ENCODE measurements at places on chromosomes 6 and 20.

GRCh38 chr6:51266604-51267003 is 447.9 kb downstream of the TFAP2B start:
- DNase-seq: no peak

GRCh38 chr20:46108435-46108841 is 9.7 kb upstream of the CD40 start:
- DNase-seq: no peak

DNA sequence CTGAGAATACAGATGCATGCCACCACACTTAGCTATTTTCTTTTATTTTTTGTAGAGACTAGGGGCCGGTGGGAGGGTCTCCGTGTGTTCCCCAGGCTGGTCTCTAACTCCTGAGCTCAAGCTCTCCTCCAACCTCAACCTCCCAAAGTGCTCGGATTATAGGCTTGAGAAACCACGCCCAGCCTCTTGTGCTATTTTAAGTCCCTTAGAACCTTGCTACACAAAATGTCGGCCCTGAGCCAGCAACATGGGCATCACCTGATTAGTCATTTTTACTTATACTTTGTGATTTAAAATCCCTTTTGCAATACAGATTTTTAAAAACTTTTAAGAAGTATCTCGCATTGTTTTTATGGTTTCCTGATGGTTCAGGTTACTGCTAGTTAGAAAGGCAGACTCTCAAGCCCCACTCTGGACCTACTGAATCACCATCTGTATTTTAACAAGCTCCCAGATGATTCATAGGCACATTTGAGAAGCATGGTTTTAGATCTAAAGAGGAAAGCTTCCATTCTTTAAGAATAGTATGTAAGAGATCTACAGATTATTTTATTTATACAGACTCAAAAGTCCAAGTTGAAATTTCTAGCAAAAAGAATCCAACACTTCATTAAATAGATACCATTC is 186.3 kb downstream of the PTPRT start:
- DNase-seq: no peak

DNA sequence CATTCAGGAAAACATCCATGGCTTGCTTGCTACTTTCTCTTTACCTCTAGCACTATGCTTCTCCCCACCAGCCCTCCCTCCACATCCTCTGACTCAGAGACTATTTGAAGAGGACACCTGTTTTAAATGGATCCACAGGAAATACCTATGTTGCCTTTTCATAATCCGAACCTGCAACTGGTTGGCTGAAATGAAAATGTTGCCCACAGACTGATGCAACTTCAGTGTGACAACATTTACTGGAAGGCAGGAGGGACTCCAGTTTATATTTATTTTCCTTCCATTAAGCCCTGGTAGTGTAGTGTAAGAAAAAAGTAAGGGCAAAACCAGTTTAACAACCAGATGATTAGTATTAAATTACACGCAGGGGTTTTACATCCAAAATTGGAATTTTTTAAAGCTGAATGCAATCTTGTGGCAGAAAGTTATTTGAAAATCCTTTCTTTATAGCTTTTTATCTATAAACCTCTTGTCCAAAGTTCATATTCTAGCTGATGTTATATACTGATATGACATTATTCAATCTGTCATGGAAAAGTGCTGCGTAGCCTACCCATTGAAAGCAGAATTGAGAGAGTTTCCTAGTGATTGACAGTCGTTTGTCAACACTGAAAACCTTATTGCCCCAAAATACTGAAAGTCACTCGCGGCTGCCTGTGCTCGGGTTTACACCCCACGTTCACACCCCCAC is 881 bp upstream of the AIG1 start:
- peak; percentile 82 for DNase-seq

GRCh38 chr20:52649727-52650126 is 322.4 kb upstream of the TSHZ2 start:
- no peak for DNase-seq

DNA sequence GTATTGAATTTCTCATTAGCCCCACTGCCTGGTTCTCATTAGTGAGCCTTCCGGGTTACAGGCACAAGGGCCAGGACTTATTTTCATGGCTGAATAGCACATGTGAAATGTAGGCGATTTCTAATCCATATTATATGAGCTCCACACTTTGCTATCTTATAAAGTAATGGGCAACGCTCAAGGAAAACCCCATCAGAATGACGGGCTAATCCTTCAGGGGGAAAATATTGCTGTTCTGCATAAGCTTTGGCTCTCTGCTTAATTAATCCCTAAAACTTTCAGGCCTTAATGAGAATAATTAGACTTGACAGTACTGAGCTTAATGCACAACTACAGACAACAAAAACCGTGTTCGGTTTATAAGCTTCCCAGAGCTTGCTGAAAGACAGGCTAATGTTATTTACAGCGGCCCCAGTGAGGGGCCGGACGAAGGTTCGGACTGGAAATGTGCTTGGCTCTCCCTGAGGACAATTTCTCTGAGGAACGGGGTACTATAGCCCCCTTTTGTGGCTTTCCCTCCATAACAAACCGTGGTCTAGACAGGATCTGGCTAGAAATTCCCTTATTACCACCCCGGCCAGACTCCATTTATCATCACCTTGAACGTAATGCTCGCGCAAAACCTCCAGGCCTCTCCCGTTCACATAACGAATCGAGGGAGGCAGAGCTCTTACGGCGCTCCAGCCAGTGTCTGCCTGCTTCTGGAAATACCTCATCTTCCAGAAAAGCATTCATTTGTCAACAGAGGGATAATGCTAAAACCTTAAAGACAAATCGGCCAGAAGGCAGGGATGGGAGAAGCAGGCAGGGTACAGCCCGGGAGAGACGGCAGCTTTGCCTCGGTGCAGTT is 164.5 kb downstream of the CD83 start:
- no peak for DNase-seq
